Osteocyte (in vitro differentiated cells): ENCODE measurements at places on chromosomes 2 and 18. TPM values are rescaled to one million over a fixed set of nuclear protein-coding genes. Genes with fewer than 3 reads are reported as not detected.

POLR1B gene
- 17.1 and 21.0 TPM in 2 replicates for total RNA-seq

GRCh38 chr2:214410918-214411554, at the start of gene VWC2L:
Gene VWC2L (plus strand): TSS chr2:214411054. CDS start chr2:214414194, 3,140 bp downstream.
- no peak within 1 kb of the TSS for H3K4me3 ChIP-seq
- H3K36me3 ChIP-seq = no peaks in the 10 kb centered on the region
- H3K4me1 ChIP-seq = peaks cover 6% of the 10 kb centered on the region
- H3K27ac ChIP-seq = no peak within 1 kb of the TSS

DNA sequence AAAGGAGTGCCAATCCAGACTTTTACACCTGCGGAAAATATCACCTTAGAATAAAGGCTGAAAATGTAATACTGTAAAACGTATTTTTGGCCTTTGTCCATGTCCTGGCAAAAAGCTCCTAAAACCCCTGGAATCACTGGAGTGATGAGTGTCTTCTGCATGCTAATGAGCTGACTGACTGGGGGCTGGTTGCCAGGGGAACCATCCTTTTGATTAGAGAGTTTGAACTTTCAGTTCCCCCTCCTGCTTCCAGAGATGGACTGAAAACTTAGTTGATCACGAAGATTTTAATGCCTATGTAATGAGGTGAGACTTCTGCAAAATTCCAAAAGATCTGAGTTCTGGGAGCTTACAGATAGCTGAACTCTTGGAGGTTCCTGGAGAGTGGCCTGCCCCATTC, 20.5 kb downstream of the PUM2 start:
- peaks cover 20% of the 10 kb centered on the region for H3K36me3 ChIP-seq
- H3K4me1 ChIP-seq = peaks cover 37% of the 10 kb centered on the region
- no peak overlapping the region for H3K27ac ChIP-seq
- no peak overlapping the region for H3K4me3 ChIP-seq

DNA sequence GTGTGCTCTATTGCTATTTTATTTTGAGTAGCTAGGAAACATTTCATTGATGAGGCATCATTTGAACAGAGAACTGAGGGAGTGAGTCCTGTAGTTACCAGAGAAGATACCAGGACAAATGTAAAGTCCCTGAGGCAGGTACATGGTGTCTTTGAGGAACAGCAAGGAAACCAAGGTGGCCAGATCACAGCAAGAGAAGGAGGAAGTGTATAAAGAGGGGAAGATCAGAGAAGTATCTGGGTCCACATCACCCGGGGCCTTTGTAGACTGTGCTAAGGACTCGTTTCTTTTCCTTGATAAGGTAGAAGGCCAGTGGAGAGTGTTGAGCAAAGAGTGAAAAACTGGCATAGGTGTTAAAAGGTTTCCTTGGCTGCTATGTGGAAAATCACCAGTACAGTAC, 34.8 kb upstream of the PLB1 start:
- peaks cover 7% of the 10 kb centered on the region for H3K36me3 ChIP-seq
- no peak for DNase-seq
- H3K4me3 ChIP-seq = no peak overlapping the region
- H3K4me1 ChIP-seq = no peaks in the 10 kb centered on the region
- H3K27ac ChIP-seq = no peak overlapping the region

GAD1 gene
- not detected in 2 replicates for total RNA-seq

GRCh38 chr2:164593959-164594358, 27.3 kb downstream of the GRB14 start:
- H3K36me3 ChIP-seq = no peaks in the 10 kb centered on the region
- no peak overlapping the region for H3K27ac ChIP-seq
- H3K27me3 ChIP-seq = no peaks in the 10 kb centered on the region
- no peak overlapping the region for H3K4me3 ChIP-seq
- DNase-seq = no peak
- H3K4me1 ChIP-seq = no peaks in the 10 kb centered on the region

- H3K27ac ChIP-seq = no peak overlapping the region
- DNase-seq = no peak
- H3K4me3 ChIP-seq = no peak overlapping the region
- H3K4me1 ChIP-seq = peaks cover 31% of the 10 kb centered on the region
Observed at GRCh38 chr2:173978447-173978846, 13.3 kb upstream of the SP3 start.

FNDC4 gene
- total RNA-seq = 9.6 and 10.5 TPM in 2 replicates

ACADL gene
- total RNA-seq = not detected in 2 replicates

- H3K4me1 ChIP-seq = no peaks in the 10 kb centered on the region
- H3K27me3 ChIP-seq = peaks cover 46% of the 10 kb centered on the region
- H3K36me3 ChIP-seq = no peaks in the 10 kb centered on the region
- peak; percentile 38 for DNase-seq
Observed at GRCh38 chr18:13534631-13535030, 191.7 kb downstream of the FAM210A start.

PXDN gene
- total RNA-seq = 459 and 488 TPM in 2 replicates

DPYSL5 gene
- total RNA-seq = 0.11 TPM in 1 of 2 replicates, not detected in the other

HAAO gene
- 0.73 and 1.1 TPM in 2 replicates for total RNA-seq

AGXT gene
- not detected in 2 replicates for total RNA-seq

- no peaks in the 10 kb centered on the region for H3K36me3 ChIP-seq
- peaks cover 33% of the 10 kb centered on the region for H3K4me1 ChIP-seq
- H3K4me3 ChIP-seq = no peak overlapping the region
- H3K27me3 ChIP-seq = no peaks in the 10 kb centered on the region
Observed at GRCh38 chr2:168237741-168238140, 9.7 kb downstream of the STK39 start.

- DNase-seq = no peak
- H3K27ac ChIP-seq = no peak overlapping the region
- H3K4me3 ChIP-seq = no peak overlapping the region
- H3K27me3 ChIP-seq = peaks cover 4% of the 10 kb centered on the region
- no peaks in the 10 kb centered on the region for H3K36me3 ChIP-seq
- peaks cover 4% of the 10 kb centered on the region for H3K4me1 ChIP-seq
Observed at GRCh38 chr2:16604236-16604635, 61.4 kb downstream of the CYRIA start.

GRCh38 chr2:39620067-39620466, 45.6 kb upstream of the TMEM178A start:
- no peak overlapping the region for H3K27ac ChIP-seq
- DNase-seq = no peak
- H3K36me3 ChIP-seq = no peaks in the 10 kb centered on the region
- peaks cover 11% of the 10 kb centered on the region for H3K4me1 ChIP-seq
- H3K4me3 ChIP-seq = no peak overlapping the region
- peaks cover 12% of the 10 kb centered on the region for H3K27me3 ChIP-seq

- peaks cover 26% of the 10 kb centered on the region for H3K4me1 ChIP-seq
- H3K4me3 ChIP-seq = no peak overlapping the region
- H3K27ac ChIP-seq = no peak overlapping the region
- H3K27me3 ChIP-seq = no peaks in the 10 kb centered on the region
- no peak for DNase-seq
Observed at GRCh38 chr2:237682856-237683670, 55.7 kb downstream of the LRRFIP1 start.

DNA sequence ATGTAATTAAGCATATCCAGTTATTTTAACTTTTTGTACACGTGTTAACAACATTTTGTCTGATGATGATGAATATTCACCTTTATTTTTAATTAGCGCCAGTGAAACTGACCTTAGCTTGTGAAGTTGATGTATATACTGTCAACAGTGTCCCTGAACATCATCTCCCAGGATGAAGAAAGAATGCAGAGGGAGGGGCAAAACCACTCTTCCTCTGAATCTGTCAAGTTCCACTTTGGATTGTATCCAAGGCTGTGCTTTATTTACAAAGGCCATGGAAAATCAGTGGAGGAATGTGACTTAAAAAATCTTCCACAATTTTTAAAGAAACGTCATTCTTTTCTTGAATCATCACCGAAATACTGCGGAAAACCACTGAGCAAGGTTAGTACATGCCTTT, 4.5 kb upstream of the RMDN2 start:
- no peaks in the 10 kb centered on the region for H3K27me3 ChIP-seq
- H3K4me3 ChIP-seq = no peak overlapping the region
- no peaks in the 10 kb centered on the region for H3K36me3 ChIP-seq
- H3K4me1 ChIP-seq = peaks cover 30% of the 10 kb centered on the region
- peak overlapping the region; percentile 19 for H3K27ac ChIP-seq
- no peak for DNase-seq
